ENCODE measurements at places on chromosomes 12 and 14. TPM values are rescaled to one million over a fixed set of nuclear protein-coding genes. Genes with fewer than 3 reads are reported as not detected.

- DNase-seq: peak; percentile 9
Measured at GRCh38 chr14:75906680-75907280, 75.0 kb downstream of the TGFB3 start.

NID2 gene
- total RNA-seq: 4.6 TPM

SLCO1C1 gene
- total RNA-seq: not detected

GRCh38 chr12:111085096-111085495, 164.7 kb upstream of the MYL2 start:
- DNase-seq: no peak

GRCh38 chr14:103839579-103839978, 7.8 kb downstream of the PPP1R13B start:
- no peak for DNase-seq

DNA sequence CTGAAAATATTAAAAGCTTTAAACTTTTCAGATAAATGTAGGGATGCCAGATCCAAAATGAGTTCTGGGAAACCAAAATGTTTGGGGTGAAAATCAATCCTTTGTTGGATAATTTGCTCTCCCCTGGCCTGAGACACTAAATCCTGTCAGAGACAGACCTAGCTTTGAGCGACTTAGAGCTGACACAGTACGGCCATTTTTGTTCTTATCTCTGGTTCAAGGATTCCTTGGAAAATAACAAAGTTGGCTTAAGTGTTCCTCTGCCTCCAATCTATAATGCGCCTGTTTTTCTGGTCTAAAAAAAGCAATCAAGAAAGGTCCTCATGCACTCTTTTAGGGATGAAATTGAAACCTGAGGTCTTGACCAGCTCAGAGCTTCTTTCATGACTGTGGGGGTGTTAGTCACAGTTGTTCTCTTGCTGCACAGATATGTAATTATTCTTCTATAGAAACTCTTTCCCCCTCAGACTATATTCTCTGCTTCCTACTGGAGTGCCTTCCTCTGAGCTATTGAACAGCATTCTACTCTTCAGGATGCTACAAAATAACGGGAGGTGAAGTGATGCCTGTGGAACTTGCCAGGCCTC, 52.3 kb upstream of the EGLN3 start:
- no peak for DNase-seq

INTS13 gene
- 123 TPM for total RNA-seq

GRCh38 chr14:105379946-105380345, 18.4 kb upstream of the TEX22 start:
- DNase-seq: no peak

DNA sequence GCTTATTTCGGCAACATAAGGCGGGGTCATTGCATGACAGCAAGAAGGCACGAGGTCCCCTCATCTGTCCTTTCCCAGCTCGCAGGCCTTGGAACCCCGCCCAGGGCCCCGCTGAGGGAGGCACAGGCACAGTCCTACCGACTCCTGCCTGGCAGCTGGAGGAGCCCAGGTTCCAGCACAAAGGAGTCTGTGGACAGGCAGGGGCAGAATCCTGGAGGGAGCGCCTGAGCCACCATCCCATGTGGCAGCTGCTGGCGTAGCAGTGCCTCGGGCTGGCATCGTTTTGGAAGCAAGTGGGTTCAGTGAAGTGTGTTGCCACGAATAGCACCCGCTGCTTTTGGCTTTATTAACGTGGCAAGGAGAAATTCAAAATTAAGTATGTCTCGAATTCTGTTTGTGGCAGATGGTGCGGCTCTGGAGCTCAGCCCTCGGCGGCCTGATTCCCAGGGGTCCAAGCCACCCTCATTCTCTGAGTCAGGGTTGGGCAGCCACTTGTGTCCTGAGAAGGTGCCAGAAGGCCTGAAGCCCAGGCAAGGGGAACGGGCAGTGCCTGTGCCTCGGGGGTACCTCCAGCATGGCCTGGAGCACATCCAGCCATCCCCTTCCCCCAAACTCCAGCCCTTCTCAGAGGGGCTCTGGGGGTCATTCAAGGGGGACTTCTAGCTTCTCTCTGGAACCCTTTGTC, 35.9 kb downstream of the SLC8B1 start:
- peak; percentile 22 for DNase-seq

DNA sequence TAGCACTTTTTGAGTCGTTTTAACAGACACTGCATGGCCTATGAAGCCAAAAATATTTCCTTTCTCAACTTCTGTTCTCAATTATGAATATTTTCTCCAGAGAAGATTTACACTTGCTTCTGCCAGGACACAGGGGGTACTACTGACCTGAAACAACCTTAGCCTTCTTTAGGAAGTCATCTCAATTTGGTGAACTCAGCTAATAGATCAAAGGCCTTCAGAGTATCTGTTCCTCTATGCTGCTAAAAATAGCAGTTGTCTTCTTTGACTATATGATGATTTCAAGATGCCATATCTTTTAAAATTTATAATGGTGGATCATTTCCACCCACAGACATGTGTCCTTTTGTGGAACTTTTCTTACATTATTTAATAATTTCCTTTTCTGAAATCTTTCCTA, 14.0 kb upstream of the NDUFA12 start:
- DNase-seq: no peak

C1S gene
- 32.6 TPM for total RNA-seq

DNA sequence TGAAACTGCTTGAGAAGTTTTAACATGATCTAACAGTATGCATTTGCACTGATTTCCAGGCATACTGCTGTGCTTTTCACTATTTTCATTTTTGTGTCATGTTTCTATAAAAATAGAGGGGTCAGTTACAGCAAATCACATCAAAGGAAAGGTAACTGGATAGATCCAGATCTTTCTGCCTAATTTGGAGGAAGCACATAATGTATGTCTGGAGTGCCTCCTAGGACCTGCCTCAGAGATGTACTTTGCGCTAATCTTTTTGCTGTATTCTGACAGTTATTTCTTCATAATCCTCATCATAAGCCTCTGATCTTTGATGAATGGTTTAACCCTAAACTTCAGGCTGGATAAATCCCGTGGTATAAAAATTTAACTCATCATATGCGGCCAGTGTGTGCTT, 111.2 kb upstream of the NPAS3 start:
- DNase-seq: no peak
